ENCODE measurements at places on chromosomes 13 and 19.

GRCh38 chr13:113663934-113664333 lies 3.1 kb upstream of the GRK1 start:
- no peak for DNase-seq

DNA sequence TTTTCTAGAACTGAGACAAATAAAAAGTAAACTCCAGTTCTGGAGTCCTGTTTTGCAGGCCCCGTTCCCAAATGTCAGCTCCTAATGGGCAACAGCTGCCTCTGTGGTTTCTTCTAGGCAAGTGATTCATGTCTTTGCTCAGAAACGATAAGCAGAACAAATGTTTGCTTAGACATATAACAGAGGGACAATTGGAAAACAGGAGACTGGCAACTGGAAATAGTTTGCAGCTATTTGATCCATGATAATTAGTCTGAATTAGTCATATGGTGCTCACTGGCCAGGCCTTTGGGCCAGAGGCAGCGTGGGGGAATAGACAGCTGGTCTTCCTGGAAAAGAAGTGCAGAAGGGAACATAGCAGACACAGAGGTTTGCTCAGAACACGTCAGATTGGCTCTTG lies 29.2 kb upstream of the TSHZ3 start:
- no peak for DNase-seq

DNA sequence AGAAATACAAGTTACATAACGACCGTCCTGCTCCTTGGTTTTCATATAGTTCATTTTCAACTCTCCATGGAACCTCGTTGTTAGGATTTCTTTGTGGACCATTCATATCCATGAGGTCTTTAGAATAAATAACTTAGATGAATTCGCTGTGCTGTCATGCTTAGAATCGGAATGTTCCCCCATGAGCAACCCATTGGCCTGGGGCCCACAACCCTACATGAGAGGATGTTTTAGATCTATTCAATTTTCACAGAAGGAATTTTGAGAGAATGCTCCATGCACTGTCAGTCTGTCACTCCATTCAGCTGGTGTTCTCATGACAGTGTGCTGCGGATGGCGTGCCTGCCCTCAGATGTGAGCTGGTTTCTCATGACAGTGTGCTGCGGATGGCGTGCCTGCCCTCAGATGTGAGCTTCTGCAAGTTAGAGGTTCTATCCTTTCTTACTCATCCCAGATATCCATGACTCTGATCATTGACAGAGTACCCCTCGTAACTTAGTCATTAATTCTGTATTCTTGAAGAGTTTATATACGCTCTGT lies 1193.1 kb downstream of the EFNB2 start:
- no peak for DNase-seq

GRCh38 chr13:80297094-80297493 lies 43.8 kb downstream of the SPRY2 start:
- no peak for DNase-seq

DNA sequence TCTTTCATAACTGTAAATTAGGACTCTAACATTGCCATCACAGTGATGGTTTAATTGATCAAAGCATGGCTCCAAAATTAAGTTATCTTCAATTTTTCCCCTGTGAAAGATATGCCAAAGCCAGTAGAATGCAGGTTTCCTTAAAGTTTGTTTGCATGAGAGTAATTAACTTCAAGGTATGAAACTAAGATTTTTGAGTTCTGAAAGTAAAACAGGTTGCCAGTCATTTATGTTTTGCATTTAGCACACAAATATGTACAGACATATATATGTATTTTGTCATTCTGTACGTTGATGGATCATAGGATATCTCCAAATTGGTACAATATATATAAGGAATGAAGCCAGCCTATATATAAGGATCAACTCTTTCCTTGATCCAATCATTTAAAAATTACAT lies 23.6 kb upstream of the NDFIP2 start:
- no peak for DNase-seq

- no peak for DNase-seq
Measured at GRCh38 chr13:47076500-47076899, 179.6 kb upstream of the HTR2A start.

DNA sequence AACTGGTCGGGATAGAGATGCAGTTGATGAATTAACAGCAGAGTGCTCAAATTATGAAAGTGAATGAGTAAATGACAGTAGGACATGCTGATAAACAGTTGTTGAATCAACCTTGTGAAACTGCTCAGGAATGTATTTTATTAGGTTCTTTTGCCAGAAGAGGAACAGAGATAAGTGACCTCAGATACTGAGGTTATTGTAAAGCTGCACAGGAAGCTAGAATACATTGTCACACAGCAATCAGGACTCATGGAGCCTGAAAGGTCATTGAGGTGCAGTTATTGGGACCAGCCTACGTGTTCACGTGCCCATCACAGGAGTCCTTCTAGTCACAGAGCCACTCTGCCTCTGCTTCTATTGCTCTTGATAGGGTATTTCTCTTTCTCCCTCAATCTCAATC lies 47.5 kb upstream of the MED4 start:
- DNase-seq: no peak

DNA sequence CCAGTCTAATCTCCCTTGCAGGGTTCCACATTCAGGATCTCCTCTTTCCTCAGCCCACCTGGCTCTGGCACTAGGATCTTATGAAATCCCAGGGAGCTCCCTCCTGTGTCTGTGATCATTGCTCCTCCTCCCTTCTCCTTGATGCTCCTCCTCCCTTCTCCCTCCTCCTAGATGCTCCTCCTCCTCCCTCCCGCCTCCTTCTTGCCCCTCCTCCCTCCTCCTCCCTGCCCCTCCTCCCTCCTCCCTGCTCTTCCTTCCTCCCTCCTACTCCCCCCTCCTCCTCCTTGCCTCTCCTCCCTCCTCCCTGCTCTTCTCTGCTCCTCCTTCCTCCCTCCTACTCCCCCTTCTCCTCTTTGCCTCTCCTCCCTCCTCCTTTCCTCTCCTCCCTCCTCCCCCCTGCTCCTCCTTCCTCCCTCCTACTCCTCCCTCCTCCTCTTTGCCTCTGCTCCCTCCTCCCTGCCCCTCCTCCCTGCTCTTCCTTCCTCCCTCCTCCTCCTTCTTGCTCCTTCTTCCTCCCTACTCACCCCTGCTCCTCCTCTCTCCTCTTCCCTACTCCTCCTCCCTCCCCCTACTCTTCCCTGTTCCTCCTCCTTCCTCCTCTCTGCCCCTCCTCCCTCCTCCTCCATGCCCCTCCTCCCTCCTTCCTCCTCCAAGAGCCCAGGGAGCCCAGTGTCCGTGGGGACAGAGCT lies 14.9 kb upstream of the ZBTB7A start:
- DNase-seq: no peak

DNA sequence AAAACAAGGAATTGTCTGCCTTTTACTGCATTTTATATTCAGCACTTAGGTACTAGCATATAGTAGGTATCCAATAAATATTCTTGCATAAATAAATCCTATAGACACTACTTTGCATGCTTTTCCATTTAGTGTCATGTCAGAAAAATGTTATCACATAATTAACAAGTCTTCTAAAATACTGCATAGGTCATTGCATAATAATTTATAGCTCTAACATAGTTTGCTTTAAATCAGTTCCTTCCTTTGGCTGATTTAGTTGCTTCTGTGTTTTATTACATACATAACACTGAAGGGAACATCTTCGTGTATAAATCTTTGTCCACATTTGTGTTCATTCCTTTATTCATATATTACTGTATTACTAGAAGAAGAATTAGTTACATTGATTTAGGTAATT lies 36.2 kb downstream of the WASF3 start:
- DNase-seq: no peak

- DNase-seq: no peak
Measured at GRCh38 chr13:32895296-32895695, 120.9 kb upstream of the KL start.

DNA sequence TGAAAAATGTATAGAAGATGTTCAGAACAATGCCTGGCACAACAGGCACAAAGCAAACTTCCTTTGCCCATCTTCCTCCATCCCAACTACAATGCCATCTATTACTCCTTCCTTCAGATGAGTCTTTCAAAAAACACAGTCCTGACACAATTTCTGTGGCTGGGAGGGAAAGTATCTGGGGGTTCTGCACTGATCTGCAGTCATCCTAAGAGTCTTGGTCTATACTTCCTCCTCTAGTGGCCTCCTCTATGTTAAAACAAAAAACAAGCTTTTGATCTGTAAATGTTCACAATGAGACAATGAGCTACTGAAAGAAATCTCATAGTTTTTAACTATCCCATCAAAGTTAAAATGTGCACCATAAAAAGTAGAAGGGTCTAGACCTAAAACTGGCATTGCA lies 44.8 kb downstream of the USP12 start:
- no peak for DNase-seq

- no peak for DNase-seq
Measured at GRCh38 chr19:28301463-28301862, 911.5 kb downstream of the UQCRFS1 start.

- no peak for DNase-seq
Measured at GRCh38 chr19:29890392-29890791, 51.6 kb upstream of the URI1 start.

DNA sequence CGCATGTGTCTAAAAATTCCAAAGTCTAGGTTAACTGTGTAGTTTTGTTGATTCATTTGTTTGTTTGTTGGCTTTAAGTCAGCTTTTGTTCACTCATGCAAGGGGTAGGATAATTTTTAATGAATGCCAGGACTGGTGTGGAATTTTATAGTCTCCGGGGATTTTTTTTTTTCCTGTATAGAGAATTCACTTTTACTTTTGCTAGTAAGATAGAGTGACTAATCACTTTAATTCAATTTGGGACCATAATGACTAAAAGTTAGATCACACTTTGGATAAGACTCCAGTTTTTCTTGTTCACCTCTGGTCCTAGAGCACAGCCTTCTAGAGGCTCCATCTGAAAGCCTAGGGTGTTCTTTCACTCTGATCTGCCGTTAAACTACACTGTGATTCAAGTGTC lies 1690.0 kb downstream of the PCDH9 start:
- no peak for DNase-seq

GRCh38 chr13:97724450-97724849 lies 229.0 kb upstream of the IPO5 start:
- DNase-seq: no peak

DNA sequence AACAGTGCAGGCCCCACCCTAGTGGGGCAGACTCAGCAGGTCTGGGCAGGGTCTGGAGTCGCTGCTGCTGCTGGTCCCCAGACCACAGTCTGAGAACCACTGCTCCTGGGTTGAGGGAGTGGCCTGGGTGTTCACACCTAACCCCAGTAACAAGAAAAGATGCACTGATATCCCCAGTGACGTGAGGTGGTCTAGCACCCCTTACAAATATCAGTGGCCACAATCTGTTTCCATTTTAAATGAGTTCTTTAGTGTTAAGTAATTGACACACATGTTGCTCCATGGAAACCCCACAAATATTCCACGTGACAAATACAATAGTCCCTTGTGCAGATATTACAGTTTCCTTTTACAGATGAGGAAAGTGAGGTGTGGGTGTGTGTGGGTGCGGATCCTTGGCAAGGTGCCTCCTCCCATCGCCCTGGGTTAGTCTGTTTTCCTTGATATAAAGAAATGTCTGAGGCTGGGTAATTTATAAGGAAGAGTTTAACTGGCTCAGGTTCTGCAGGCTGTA lies 96.3 kb upstream of the GPR183 start:
- no peak for DNase-seq

GRCh38 chr13:88031980-88032559 lies 360.9 kb downstream of the SLITRK5 start:
- DNase-seq: no peak

- no peak for DNase-seq
Measured at GRCh38 chr19:57288373-57288772, 8.1 kb downstream of the ZNF460 start.

DNA sequence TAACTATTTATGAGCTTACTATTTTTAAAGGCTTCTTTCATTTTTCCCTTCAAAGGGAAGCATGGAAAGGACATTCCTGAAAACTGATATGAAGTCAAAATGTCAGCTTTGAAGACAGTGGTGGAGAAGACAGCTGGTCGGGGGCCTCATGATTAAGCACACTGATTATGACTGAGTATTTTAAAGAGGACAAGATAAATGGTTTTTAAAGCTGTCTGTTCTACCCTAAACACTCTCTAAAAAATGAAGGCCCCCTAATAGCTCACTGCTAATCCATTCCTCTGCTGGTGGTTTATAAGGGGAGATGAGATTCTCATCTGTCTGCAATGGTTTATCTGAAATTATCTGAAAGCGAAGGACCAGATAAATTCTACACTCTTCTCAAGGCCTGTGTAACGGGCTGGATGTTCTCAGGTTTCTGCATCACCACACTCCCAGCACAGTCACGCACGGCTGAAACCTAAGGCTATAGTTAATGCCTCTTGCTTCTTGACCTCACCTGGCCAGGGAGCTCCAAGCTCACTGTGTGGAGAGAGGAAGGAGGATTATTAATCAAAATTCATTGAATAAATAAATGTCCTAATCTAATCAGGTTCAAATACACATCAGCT lies 86.9 kb upstream of the DOCK9 start:
- no peak for DNase-seq

- DNase-seq: no peak
Measured at GRCh38 chr13:21055511-21056045, 5.8 kb downstream of the LATS2 start.

- no peak for DNase-seq
Measured at GRCh38 chr13:21676611-21677021, 5.7 kb downstream of the FGF9 start.

Measured in activated CD8-positive, alpha-beta memory T cell treated with anti-CD3 and anti-CD28 coated beads for 48 hours (primary cell).